ENCODE measurements at places on chromosomes 7 and 10.

DNA sequence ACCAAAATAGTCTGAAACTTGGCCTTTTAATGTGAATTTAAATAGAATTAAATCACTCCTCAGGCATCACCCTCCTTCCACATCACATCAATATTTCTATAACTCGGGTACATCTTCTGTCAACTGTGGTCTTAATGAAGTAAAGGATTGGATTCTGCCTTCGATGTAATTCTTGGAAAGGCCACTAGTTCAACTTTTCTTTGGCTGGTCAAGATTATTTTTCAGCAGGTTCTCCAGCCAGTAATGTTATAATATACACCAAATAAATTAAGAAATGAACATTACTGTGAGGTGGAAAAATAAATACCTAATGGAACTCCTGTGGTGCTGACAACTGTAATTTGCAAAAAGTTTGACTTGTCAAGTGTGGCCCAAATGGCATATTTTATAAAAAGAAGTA is 9.7 kb upstream of the SLC16A9 start:
- no peak for DNase-seq

- DNase-seq = no peak
Measured at GRCh38 chr7:117113871-117114270, 160.6 kb downstream of the ST7 start.

DNA sequence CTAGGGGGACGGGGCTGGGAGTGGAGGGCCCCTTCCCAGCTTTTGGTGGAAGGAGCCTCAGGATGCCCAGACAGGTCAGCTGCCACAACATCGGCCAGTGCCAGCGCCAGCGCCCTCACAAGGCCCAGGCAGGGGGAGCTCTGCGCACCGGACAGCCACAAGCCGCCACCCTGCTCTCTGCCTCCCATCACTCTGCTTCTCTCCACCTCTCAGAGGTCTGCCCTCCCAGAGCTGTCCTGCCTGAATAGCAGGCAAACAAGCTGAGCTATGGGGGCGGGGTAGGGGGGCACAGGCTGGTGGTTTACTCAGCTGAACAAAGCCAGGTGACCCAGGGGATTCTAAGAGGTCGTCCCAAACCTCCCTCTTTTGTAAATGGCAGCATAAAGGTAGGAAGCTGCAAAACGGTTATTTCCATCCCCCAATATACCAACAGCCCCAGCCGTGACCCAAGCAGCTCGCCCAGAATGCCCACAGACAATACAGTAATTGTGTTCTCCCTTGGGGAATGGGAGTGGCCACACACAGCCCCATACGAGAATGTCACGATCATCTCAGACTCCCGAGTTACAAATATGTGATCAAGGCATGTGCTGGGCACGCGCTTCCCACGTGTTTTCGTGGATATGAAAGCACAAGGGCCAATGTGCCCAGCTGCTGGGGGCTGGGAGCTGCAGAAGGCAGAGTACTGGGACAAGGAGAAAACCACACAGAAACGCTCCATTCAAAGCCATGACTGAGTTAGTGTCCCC is 19.7 kb downstream of the FAM53B start:
- DNase-seq = no peak

DNA sequence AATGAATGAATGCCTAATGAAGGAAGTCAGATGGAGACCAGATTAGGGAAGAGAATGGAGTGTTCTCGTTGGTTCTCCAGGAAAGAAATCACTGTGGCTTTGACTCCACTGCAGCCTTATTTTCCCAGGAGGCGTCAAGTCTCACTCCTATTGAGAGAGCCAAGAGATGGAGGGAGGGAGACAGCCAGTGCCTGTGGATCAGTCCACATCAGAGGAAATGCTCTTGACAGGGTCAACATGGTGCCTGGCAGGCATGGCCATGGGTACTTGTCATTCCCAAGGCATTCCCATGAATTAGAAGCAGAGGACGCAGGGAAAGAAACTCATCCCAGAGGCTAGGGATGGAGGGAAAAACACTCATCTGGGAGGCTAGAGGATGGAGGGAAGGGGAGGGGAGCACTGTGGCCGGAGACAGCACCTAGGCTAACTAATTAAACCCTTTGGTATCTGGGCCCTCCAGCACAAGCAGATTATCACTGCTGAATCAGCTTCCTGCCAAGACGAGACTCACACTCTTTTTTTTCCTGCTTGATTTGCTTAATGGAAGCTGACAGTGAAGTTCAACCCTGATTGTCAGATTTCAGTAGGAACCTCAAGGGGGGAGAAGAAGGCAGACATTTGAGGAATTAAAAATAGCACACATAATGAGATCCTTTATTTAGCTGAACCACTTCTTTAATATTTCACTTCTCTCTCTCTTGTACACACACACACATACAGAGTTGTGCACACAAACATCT is 1233.2 kb upstream of the AUTS2 start:
- DNase-seq = no peak

- DNase-seq = no peak
Measured at GRCh38 chr10:17432723-17433122, 21.7 kb downstream of the ST8SIA6 start.

DNA sequence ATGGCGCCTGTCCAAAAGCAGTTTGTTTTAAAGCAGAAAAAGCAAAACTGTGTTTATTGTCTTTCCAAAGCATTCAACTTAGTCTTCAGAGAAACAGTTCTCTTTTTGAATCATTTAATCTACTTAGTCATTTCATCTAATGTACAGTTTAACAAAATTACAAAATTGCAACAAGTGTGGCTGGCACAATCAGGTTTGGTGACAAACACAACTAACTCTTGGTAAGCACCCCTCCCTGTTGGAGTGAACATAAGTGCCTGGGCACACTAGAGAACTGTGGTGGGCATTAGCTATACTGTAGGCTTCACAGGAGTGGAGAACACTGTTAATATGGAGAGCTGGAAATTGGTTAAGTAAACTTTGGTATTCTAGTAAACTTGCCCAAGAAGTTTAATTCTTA is 6.9 kb downstream of the CREM start:
- peak; percentile 26 for DNase-seq

- no peak for DNase-seq
Measured at GRCh38 chr7:45081670-45081974, 7.1 kb downstream of the NACAD start.

DNA sequence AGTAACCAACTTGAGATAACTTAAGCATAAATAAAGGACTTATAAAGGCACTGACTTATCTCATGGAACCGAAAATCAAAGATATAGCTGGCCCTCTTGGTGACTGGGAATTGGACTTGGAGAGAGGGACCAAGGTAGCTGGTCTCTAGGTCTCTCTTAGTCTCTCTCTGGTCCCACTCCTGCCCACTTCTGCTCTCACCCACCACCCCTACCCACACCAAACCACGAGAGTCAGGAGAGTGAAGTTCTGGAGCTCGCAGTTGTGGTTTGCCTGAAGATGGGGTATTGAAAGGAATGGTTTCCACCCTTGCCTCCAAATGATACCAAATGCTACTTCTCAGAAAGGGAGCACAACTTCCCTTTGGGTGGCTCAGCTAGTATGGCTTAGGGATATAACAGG is 216.3 kb downstream of the LRMDA start:
- no peak for DNase-seq

Data from activated naive CD4-positive, alpha-beta T cell treated with anti-CD3 and anti-CD28 coated beads for 36 hours (primary cell).